ENCODE measurements at places on chromosomes 11 and 22.
A peak's percentile ranks its signal among the peaks of the same experiment; 100 is the strongest.

DNA sequence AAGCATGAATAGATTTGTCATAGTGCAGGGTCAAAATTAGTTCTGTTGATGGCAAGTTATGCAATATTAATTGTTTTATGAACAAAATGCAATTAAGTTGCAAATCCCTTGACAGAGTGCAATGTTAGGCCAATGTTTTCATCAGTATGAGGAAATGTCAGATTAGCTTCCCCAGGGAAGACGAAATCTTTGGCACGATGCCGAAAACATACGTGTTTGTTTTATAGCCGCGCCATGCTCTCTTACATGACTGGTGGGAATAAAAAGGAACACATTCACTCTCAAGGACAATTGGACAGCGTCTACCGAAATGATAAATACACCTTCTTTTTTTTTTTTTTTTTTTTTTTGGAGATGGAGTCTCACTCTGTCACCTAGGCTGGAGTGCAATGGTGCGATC, 27.0 kb downstream of the MFNG start:
- peak; percentile 4 for DNase-seq

- no peak for DNase-seq
These were observed 84.2 kb upstream of the GALNT18 start for GRCh38 chr11:11706028-11706427.

DNA sequence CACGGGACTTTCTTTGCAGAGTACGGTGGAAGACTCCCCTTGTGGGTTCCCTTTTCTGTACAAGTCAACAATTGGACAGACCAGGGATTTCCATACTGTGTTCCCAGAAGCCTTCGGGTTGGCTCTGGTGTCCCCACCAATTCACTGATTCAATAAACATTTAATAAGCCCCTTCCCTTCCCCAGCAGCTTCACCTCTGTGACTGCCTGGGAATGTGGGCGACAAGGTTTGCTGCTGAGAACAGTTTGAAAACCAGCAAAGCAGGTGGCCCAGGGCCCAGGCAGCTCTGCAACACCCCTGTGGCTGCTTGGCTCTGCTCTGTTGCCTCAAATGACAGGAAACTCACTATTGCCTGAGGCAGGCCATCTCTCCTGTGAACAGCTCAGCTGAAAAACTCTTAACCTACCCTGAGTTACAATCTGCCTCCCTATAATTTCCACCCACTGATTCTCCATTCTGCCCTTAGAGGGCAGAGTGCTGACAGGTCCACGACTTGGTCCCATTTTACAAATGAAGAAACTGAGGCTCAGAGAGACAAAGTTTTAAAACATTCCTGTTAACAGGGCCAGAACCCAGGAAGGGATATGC, 10.4 kb downstream of the ADORA2A start:
- no peak for DNase-seq

- DNase-seq = no peak
These were observed 215.1 kb downstream of the TMEM135 start for GRCh38 chr11:87252869-87253268.

GRCh38 chr11:106379712-106380111, 302.2 kb downstream of the AASDHPPT start:
- no peak for DNase-seq

DNA sequence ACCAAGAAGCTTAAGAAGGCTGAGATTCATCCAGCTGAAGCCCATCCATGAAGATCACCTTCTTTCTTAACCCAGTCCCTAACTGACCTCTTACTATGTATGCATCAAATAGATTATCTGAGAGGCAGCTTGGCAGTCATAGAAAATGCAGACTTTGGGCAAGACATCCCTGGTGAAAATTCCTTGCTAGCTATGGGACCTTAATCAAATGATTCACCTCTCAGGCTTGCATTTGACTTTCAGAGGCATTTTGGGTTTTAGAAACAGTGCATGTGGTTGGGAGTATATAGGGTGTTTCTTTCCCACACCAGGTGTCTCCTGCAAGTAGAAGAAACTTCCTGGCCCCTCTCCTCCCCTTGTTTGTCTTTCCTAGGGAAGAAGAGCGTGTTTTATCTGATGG, 188.5 kb upstream of the ISX start:
- no peak for DNase-seq

- no peak for DNase-seq
These were observed 35.0 kb downstream of the PPFIBP2 start for GRCh38 chr11:7548659-7549274.

GRCh38 chr22:50000587-50001387, 11.8 kb downstream of the IL17REL start:
- DNase-seq = no peak

DNA sequence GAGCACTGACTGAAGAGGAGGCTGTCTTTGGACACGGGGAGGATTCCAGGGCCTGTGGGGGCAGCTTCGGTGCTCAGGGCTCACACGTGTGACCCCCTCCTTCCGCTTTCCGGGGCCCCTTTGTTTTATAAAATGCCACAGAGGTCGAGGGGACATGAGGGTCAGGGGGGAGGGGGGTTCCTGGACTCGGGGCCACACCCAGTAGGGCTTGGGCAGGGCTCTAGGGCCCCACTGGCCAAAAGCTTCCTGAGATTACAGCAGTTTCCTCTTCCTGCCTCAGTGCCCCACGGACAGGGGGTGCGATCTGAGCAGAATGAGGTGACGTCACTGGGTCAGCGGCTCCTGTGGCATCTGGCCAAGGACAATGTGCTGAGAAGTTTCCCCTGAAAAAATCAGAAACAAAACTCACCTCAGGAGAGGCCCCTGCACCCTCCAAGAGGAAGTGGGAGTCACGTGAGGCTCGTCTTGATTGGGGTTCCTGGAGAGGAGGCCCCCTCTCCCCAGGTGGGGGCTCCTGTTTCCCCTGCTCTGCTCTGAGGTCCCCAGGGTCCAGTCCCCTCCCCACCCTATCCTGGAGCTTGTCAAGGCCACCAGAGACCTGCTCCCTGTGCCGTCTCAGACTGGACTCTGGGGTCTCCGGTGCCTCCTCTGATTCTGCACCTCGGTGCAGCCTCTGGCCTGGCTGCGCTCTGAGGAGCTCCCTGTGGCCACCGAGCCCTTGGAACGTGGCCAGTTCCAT, 6.4 kb upstream of the IFITM3 start:
- no peak for DNase-seq

GRCh38 chr11:64524158-64524527, 66.9 kb upstream of the SLC22A12 start:
- no peak for DNase-seq

DNA sequence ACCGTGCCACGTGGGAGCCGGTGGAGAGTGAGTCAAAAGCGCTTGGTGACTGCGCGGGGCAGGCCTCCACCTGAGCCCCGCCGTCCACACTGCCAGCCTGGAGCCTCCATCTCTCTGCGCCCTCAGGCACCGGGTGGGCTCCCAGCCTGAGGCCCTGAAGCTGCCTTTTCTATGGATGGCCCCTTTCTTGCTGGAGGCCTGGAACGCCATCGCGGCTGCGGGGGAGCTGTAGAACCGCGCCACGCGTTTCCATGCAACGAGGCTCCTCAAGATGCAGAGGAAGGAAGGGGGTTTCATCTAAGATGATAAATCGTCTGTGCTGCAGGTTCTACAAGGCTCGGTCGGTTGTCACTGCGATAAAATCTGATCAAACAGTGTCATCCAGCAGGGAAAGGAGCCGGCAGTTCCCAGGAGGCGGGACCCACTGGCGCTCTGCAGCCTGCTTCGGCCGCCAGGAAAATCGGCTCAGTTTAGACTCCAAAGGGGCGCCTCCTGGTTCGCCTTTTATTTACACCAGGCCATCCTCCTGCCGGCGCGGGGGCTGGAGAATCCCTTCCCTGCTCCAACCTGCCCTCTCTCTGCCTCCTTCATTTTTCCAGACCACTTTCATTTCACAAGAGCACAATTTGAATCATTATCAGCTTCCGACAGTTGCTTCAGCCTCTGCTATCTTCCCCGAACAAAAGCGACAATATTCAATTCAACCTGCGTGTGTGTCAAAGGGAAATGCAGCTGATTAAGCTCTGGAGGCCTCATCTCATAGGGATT, 624.4 kb downstream of the BRD1 start:
- no peak for DNase-seq

GRCh38 chr11:73995731-73996130, 13.1 kb upstream of the UCP2 start:
- DNase-seq = no peak

- no peak for DNase-seq
These were observed 22.0 kb upstream of the PATE1 start for GRCh38 chr11:125724125-125724524.

DNA sequence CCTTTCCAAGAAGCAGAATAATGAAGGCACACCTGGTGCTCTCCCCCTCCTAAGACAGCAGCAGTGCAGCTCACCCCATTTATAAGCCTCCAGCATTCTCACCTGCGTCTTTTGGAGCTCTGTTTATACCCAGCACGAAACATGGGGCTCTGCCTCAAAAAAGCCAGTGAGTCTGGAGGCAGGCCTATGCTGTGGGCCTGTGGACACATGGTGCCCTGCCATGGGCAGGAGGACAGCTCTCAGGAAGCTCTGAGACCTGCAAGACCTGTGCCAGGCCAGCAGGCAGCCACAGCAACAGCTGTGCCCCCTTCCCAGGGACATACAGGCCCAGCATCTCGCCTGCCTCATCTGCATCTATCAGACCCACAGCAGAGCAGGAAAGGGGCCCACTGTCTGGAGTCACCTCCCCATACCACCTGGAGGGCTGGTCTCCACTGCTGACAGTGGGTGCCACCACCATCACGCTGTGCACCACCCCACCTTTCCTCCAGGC, 64.2 kb downstream of the DGCR2 start:
- DNase-seq = no peak
